ENCODE measurements at places on chromosomes 16 and 17. TPM values are rescaled to one million over a fixed set of nuclear protein-coding genes. Genes with fewer than 3 reads are reported as not detected.

DNA sequence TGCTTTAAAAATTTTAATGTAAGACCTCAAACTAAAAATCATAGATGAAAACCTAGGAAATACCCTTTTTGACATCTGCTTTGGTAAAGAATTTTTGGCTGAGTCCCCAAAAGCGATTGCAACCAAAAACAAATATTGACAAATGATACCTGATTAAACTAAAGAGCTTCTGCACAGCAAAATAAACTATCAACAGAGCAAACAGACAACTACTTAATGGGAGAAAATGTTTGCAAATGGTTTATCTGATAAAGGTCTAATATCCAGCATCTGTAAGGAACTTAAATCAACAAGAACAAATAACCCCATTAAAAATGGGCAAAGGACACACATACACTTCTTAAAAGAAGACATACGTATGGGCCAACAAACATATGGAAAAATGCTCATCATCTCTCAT is 242.5 kb downstream of the BCAS3 start:
- no peak for DNase-seq
- no peaks in the 10 kb centered on the region for H3K4me1 ChIP-seq
- no peak overlapping the region for H3K27ac ChIP-seq

Gene LPO
- total RNA-seq, result not detected

GRCh38 chr16:53837426-53837825 is 133.5 kb downstream of the FTO start:
- no peaks in the 10 kb centered on the region for H3K4me1 ChIP-seq
- no peak overlapping the region for H3K27ac ChIP-seq
- H3K4me3 ChIP-seq, result no peak overlapping the region
- H3K27me3 ChIP-seq, result no peaks in the 10 kb centered on the region

DNA sequence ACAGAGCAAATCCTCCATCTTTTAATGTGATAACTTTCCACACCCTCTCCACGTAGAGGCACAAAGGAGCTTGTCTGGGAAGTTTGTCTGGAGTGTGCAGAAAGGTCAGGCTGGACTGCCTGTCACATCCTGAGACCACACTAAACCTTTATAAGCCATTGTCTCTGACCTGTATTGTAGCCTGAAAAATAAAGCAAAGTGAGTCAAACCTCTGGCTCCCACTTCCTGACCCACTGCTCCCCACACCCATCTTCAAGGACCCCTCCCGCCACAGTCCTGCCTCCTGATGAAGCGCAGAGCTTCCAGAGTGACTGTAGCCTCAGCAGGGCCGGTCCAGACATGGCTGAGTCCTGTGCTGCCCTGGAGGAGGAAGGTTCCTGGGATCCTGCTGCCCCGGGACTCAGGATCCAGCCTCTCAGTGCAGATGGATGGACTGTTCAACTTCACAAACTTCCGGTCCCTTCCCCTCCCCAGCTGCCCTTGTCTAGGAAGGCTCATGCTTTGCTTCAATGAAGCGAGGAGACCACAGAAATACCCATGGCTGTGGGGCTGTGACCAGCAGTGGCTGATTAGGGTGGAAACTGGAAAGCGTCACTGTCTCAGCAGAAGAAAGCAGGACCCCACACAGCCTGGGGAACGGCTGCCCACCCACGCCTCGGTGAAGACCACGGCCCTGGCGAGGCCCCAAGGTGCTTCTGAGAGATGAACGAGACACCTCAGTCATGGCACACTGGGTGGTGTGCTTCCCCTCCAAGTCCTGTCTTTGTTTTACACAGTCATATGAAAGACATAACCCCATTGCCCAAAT is 30.9 kb upstream of the CLEC18B start:
- no peak for DNase-seq
- no peak overlapping the region for H3K27ac ChIP-seq
- no peak overlapping the region for H3K4me3 ChIP-seq
- peaks cover 42% of the 10 kb centered on the region for H3K36me3 ChIP-seq
- H3K4me1 ChIP-seq, result no peaks in the 10 kb centered on the region

DNA sequence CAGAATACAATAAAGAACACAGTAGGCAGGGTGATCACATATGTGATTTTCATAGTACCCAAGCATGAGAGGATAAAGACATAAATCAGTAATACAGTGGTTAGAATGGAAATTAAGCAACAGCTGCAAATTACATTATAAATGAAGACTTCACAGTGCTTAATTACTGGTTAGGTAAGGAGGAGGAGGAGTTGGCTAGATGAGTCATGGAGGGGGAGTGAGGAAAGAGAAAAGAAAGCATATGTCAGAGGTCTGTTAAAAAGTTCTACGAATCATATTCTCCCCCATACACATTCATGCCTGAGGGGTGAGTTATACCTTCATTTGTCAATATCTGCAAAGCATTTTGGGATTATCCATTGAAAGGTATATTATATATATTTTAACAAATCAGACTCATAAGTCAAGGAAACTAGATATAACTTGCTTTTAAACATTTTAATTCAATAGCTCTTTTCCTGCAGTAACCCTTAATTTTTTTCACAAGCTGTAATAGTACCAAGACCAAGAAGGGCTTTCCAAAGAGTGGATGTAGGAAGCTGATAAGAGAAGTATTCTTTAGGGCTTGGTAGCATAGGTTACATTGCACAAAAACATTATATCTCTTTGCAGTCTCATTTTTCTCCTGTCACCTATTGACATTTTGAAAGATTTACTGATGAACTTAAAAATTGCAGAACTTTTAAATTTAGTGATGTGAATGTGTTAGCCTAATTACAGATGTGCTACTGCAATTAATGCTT is 99.3 kb downstream of the STXBP4 start:
- no peak overlapping the region for H3K27ac ChIP-seq
- no peak overlapping the region for H3K4me3 ChIP-seq
- DNase-seq, result no peak
- no peaks in the 10 kb centered on the region for H3K27me3 ChIP-seq
- H3K36me3 ChIP-seq, result no peaks in the 10 kb centered on the region
- no peaks in the 10 kb centered on the region for H3K4me1 ChIP-seq
